Prostate gland (tissue), 2 donors: ENCODE measurements at places on chromosomes 1 and 21. TPM values are rescaled to one million over a fixed set of nuclear protein-coding genes. Genes with fewer than 3 reads are reported as not detected.

DNA sequence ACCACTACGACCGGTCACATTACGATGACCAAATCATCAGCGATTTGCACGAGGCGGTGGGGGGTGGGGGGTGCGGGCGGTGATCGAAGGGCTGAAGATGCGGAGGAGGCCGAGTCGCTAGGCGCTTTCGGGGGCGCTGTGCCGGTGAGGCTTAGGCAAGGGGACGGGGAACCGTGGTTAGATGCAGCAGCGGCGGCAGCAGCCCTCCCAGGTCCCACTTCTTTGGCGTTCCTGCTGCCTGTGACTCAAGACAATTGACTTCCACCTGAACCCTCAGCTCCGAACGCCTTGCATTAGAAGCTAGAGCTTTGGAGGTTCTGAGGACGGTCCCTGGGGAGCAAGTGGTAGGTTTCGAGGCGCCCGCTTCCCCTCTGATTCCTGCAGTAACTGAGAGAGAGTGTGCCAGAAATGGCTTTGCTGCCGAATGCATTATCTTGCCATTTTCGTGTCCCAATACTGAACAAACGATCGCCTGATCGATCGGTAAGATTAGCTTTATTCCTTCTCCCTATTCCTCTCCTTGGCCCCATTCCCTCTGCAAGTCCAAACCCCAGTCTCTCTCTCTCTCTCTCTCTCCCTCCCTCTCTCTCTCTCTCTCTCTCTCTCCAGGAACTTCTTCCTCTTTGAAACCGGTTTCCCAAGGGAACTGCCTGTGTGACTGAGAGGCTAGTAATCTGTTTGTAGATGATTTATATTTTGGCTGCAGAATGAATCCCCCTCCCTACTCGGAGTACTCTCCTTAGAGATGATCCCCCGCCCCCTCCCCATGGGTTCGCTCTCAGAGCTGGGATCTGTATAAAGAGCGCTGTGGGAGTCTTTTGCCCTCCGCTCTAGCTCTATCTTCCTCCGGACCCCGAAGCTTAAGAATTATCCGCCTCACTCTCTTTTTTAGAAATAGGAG, 735 bp upstream of the BRINP3 start:
- peak; percentile 12 for DNase-seq

- DNase-seq = no peak
Measured at GRCh38 chr1:81974222-81974841, 173.6 kb downstream of the ADGRL2 start.

GRCh38 chr1:248824701-248825100, 1.0 kb downstream of the SH3BP5L start:
- DNase-seq = no peak

OR2L13 gene
- not detected for total RNA-seq

OR2L3 gene
- total RNA-seq = not detected
